ENCODE measurements at places on chromosomes 6 and 20. TPM values are rescaled to one million over a fixed set of nuclear protein-coding genes. Genes with fewer than 3 reads are reported as not detected.

DNA sequence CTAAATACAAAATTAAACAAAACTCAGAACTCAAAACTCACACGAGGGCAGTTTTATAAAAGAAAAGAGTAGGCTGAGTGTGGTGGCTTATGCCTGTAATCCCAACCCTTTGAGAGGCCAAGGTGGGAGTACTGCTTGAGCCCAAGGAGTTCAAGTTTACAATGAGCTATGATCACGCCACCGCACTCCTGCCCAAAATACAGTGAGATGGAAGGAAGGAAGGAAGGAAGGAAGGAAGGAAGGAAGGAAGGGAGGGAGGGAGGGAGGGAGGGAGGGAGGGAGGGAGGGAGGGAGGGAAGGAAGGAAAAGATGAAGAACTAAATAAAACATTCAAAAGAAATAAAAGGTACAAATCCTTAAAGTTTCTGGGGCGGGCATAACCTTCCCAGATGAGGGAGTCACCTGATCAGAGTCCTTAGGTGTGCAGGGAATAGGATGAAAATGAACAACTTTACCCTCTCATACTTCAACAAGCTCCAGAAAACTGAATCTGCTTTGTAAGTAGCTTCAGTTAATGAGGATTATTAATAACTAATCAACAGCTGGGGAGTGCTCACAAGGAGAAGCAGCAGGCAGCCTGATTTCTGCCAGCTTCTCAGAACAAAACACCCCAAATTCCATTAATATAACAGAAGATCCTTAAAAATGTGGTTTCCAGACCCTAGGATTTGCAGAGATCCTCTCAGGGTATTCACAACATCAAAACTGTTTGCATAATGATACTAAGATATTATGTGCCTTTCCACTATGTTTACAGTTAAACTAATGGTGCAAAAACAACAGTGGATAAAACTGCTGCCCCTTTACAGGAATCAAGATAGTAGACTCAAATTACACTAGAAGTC is 21.8 kb downstream of the LMBRD1 start:
- DNase-seq, result no peak

DNA sequence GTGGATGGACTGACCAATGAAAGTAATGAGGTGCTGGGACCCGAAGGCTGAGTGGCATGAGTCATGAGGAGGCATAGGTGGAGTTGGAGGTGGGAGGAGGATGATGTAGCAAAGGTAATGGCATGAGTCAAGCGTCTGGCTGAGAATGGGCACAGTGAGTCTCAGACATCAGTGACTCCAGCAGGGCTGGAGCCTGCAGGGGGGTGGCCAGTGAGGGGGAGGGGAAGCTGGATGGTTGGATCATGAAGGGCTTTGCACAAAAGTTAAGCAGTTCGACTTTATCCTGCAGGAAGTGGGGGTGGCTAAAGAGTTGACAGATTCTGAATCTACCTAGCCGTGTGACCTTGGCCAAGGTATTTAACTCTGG is 99.0 kb upstream of the IYD start:
- DNase-seq, result peak; percentile 75

The PARD6B gene
- 82.5 TPM for total RNA-seq

DNA sequence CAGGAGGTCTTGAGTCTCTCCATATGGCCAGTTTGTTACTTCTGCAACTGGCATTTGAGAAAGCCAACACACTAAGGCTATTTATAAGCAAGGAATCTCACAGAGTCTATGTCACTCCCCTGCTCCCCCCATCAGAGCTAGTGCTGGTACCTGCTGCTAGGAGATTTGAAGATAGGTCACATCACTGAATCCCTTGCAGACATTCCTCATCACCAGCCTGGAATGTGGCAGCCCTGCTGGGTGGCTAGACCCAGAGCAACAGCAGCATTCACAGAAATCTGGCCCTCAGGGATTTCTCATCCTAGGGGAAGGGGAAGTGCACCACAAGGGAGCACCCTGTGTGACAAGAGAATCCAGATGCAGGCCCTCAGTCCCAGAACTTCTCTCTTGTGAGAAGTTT is 672.1 kb downstream of the HACE1 start:
- DNase-seq, result no peak

The HSPA1L gene
- total RNA-seq, result 2.0 TPM

GRCh38 chr20:49030954-49031619 is 15.0 kb upstream of the CSE1L start:
- no peak for DNase-seq

DNA sequence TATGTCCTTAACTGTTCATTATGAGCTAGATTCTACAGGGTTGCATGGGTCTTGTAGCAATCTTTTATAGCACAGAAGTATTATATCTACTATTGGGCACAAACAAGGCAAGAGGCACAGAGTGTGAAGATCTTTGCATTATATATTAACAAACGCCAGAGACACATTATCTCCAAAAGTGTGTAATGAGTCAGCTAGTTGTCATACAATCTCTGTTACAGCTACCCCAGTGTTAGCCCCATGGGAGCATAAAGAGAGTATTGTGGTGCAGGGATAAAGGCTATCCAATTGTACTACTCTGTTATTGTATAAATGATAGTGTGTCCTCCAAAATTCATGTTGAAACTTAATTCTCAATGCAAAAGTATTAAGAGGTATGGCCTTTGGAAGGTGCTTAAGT is 148.4 kb upstream of the RIMS1 start:
- DNase-seq, result no peak

DNA sequence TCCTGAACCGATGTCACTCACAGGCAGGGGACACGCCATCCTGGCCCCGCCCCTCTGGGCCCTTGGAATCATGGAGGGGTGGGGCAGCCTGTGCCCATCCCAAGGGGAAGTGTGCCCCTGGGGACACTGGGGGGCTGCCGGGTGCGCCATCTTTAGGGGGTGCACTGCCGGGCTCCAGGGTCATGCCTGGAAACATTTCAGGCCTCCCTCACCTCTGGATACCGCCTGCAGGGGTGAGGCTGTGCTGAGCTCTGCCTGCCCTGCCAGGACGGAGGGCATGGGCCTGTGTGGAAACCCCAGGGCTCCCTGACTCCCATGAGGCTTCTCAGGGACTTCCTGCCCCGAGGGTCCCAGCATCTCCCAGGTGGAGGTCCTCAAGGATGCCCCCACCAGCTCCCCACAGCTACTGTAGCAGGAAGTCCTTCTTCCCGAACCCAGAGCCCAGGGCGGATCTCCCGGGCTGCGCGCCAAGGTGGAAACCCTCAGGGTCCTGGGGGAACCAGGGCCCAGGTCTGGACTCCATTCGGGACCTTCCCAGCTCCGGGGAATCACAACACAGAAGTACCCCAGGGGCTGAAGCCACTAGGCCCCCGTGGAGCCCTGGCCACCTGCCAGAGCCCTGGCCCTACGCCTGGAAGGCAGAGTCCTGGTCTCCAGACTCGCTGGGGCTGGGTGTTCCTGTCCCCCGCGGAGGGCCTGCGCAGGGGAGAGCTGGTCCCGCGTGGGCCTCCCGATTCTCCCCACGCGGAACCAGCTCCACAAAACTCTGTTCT is 15.6 kb downstream of the CHRNA4 start:
- no peak for DNase-seq

The LGSN gene
- total RNA-seq, result not detected

The PTCHD4 gene
- 16.2 TPM for total RNA-seq

DNA sequence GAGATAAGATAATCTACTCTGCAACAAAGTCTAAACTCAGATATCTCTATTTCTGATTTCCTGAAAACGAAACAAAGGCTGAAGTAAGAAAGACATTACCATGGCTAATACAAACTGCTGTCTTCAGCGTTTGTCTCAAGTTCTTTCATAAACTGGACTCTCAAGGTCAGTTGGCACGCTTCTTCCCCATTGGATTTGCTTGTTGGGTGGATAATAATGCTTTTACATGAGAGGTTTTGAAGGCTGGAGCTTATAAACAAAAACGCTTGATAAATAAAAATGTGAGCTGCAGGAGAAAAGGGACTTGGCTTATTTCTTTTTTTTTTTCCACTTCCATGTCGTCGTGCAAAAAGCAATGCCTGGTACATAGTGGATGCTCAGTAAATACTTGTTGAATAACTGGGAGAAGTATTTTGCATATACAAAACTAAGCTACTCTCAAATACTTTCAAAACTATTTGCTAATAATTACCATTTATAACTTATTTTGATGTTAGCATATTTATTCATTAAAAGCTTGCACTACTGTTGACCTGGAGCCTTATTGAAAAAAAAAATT is 65.7 kb upstream of the EEF1A1 start:
- no peak for DNase-seq

The OR2W1 gene
- not detected for total RNA-seq

DNA sequence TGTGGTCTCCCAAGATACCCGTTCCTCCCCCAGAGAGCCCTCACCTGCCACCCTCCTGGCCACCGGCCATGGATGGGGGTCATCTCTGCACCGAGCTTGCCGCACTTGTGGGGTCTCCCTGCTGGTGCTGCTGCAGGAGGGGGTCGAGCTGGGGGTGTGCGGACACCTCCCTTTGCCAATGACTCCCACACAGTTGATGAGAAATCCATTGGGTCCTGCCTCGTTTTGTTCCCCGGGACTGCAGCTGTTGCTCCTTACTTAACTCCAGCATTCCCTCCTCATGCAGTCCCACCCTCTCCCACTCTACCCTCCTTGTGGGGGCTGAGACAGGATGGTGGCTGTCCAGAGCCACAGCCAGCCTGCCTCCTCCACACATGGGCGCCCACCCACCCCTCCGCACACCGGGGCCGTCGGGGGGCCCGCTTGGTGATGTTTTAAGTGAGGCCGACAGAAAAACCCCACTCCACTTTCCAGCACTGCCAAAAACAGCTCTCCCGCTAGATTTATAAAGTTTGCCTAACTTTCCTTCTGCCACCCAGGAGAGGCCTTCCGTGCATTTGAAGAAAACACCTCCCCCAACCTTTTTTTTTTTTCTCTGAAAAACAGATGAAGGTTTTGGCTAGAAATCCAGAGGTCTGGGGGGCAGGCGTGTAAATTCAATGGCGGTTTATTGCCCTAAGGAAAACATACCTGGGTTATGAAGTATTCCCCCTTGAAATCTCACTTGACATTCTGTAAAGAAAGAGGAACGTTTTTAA is 53.5 kb upstream of the APCDD1L start:
- DNase-seq, result no peak

Data from Caki2 (cell line).